Calu3 (cell line): ENCODE measurements at places on chromosomes 7 and 10. TPM values are rescaled to one million over a fixed set of nuclear protein-coding genes. Genes with fewer than 3 reads are reported as not detected.

GRCh38 chr7:34011696-34012095 is 106.4 kb downstream of the BMPER start:
- no peak for DNase-seq

DNA sequence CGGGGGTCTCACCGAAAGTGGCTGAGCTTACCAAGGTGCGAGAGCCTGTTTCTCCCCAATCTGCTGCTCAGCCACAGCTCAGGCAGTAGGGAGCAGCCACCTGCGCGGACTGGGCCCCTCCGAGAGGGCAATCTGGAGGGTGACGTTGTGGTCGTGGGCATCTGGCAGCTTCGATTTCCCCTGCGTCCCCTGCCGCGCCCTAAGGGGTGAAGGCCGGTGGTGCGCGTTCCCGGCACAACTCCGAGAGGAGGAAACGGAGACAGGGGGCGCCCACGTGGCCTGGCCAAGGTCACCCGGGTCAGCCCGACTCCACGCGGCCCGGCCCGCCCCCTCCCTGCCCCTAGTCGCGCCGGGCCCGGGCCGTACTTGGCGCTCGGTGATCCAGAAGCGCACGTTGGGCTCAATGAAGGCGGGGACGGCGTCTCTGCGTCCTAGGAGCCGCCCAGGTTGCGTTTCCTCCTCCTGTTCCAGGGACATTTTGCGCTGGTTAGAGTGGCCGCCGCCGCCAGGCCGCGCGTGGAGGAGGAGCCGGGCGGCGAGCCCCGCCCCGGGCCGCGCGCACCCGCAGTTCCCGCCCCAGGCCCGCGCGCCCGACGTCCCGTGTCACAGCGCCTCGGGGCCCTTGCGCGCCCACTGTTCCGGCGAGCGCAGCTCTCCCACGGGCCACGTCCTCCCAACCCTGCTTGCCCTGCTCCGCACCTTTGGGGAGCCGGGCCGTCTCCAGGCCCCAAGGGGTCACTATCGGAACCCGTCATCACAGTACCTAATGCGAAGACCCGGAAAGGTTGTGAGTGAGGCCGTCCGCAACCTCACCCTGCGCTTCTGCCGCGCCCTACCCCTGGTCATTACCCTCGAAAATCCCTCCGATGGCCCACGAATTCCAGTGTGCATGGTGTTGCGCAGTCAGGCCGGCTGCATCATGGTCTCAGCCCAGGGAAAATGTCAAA is at the start of gene SFXN4:
SFXN4 (minus strand) TSS at position 544 of the 947 bp plus-strand sequence; CDS start at position 477, 67 bp downstream.
- DNase-seq = peak; percentile 71

GRCh38 chr10:49254556-49255318 is 44.2 kb upstream of the C10orf71 start:
- DNase-seq = no peak

GRCh38 chr10:76581506-76582256 is 1055.9 kb downstream of the KCNMA1 start:
- DNase-seq = no peak

Gene CCDC3
- not detected in 2 replicates for total RNA-seq

Gene MMP21
- total RNA-seq = 0.24 TPM in 1 of 2 replicates, not detected in the other

Gene C10orf143
- 0.50 and 0.78 TPM in 2 replicates for total RNA-seq

DNA sequence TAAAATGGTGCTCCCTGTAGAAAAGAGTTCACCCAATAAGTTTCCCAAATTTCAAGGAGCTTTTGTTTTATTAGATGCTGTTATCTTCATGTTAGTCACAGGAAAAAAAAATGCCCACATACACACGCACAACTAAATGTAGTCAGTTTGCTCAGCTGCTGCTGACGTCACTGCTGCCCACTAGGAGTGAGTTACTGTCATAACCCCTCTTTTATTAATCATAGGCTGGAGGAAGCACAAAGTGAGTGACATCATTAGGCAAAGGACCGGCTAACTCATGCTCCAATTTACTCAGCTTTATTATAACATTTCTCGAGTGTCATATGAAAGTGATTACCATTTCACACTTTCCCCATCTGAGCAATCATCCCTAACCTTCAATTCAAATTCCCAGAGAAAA is 6.7 kb upstream of the INHBA start:
- no peak for DNase-seq

Gene ZNF365
- total RNA-seq = 4.0 and 4.3 TPM in 2 replicates

- DNase-seq = no peak
Measured at GRCh38 chr7:114812570-114812969, 109.3 kb upstream of the MDFIC start.

Gene ADCYAP1R1
- total RNA-seq = not detected in 2 replicates

- peak; percentile 14 for DNase-seq
Measured at GRCh38 chr10:125982260-125982948, 86.0 kb downstream of the FANK1 start.

DNA sequence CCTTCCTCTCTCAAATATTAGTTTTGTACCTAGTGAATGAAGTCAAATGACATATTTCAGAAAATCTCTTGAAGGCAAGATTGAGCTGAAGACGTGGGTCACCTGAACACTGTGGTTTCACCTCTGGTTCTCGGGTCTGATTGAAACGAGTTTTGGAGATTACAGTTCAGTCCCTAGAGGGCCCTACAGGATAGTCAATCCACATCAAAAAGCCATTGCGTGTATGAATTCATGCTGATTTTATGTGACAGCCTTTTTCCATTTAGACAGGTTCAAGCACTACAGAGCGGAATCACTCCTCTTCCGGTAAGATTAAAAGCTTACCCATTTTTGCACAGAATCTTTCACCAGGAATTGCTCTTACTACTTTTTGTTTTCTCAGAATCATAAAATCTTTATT is 62.2 kb downstream of the VIM start:
- DNase-seq = peak; percentile 44

Gene ASB10
- not detected in 2 replicates for total RNA-seq

DNA sequence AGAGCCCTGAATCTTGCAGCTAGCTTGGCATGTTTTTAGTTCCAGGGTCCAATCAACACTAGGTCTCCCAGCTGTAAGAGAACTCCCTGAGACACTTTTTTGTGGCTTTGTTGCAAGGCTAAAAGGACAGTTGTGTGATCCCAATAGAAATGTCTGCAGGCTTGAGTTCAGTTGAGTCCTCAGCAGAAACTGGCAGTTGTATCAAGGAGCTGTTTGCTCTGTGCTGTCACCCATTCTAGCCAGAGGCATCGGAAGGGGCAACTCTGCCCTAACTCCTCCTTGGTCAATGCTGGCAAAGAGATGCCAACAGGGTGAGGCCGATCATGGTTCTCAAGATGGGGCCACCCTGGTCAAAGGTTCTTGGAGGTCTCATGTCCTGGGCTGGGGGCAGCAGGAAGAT is 224.1 kb downstream of the BUB3 start:
- no peak for DNase-seq

- DNase-seq = no peak
Measured at GRCh38 chr7:94426980-94427875, 32.5 kb downstream of the COL1A2 start.

- DNase-seq = no peak
Measured at GRCh38 chr7:48901966-48902365, 22.4 kb upstream of the CDC14C start.

DNA sequence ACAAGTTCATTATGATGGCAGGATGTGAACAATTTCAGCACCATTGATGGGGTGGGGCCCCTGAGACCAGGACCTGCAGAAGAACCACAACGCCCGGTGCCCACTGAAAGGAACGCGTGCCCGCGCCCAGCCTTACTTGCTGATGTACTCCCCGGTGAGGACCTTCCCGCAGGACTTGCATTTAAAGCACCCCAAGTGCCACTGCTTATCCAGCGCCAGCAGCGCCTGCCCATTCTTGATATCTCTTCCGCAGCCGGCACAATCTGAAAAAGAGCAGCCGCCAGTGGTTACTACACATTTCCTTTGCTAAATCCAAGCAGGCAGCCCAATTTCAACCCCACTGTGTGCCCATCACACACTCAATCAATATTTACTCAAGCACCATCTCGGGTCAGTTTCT is 110.6 kb downstream of the ABLIM1 start:
- no peak for DNase-seq

DNA sequence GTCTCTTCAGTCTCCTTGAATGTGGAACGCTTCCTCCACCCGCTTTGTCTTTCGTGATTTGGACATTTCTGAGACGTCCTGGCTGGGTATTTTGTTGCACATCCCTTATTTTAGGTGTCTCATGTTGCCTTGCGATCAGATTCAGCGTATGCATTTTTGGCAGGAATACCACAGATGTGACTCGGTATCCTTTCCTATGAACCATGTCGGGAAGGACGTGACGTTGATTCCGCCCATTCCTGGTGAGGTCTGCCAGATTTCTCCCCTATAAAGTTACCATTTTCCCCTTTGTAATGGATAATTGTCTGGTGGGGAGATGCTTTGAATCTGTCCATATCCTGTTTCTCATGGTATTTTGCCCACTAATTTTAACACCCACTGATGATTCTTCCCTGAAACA is 49.6 kb downstream of the RBM17 start:
- no peak for DNase-seq

Gene CRPPA
- 7.5 and 9.9 TPM in 2 replicates for total RNA-seq

GRCh38 chr7:105691082-105691679 is 109.9 kb upstream of the EFCAB10 start:
- DNase-seq = no peak

DNA sequence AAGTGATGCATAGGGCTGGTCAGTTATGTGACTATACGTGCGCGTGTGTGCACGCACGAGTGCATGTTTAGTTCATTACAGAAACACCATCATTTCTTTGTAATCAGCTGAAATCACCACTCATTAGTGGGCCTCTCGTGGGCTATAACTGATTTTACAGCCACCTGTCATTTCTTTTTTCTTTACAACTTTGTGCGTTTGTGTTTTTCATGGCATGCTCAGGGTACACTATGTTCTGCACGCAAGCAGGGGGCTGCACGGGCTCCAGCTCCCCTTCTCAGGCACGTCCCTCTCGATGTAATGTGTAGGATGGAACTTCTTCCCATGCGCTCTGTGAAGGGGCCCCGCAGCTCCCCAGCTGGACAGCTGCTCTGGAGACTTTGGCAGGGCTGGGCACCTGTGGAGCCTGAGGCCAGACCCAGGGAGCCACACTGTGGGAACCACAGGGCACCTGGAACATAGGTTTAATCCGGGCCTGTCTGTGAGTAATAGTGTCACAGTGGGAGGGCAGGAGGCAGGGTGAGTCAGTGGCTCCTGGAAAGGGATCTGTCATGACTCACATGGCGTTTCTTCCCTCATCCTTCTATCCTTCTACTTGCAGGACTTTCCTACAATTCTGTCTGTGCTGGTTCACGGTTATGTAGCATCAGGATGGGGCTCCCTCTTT is 4.9 kb downstream of the GCK start:
- DNase-seq = peak; percentile 64

DNA sequence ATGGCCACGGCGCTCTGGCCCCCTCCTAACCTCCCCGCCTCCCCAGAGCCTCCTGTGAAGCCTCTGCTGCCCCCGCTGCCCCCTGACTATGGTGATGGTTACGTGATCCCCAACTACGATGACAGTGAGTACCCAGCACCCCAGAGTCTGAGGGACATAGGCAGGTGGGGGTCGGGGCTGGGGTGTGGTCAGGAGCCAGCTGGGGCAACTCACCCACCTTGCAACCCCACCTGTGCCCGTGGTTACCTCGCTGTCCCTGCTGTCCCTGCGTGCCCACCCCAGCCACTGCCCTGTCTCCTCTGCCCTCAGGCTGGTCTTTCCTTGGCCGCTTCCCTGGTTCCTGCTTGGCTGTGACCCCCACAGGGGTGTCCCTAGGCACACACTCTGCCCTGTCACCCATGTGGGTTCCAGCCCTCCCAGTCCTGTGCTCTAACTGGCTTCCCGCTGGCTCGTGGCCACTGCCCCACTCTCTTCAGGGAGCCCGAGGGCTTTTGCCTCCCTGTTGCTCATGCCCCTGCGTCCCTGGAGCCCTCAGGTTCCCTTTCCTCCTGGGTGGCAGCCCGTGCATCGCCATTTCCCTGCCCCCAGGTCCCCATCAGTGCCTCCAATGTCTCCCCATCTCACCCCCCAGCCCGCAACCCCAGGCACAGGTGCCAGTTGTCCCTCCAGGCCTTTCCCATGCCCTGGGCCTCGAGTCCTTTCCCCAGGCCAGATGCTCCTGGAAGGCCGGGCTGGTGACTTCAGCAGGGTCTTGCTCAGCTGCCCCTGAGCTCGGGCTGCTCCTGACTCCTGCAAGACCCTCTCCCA is 4.0 kb downstream of the AEBP1 start:
- no peak for DNase-seq

GRCh38 chr7:113076703-113077102 is 9.9 kb downstream of the GPR85 start:
- no peak for DNase-seq

Gene C10orf62
- total RNA-seq = 1.5 and 1.7 TPM in 2 replicates

Gene INTS15
- total RNA-seq = 34.1 and 35.0 TPM in 2 replicates

DNA sequence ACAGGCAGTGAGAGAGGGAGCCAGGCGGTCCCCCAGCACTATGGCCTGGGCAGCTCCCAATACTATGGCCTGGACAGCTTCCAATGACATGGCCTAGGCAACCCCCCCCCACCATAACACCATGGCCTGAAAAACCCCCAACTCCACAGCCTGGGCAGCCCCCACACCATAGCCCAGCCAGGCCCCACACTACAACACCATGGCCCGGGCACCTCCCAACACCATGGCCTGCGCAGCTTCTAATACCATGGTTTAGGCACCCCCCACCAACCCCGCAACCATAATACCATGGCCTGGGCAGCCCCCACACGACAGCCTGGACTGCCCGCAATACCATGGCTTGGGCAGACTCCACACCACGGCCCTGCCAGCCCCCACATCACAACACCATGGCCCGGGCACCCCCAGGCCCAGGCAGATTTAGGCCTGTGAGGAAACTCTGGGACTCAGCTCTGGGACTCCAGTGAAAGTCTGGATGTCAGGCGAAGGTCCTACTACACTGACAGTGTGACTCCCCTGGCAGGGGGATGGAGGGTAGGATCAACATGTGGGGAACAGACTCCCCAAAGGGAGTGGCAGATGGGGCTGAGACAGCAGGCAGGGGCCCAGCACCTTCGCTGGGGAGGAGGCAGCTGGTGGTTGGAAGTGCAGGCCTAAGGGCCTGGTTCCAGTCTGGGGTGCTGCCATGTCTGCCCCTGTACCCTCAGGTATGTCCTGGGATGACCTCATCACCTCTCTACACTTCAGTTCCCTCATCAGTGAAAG is 8.7 kb downstream of the CPXM2 start:
- no peak for DNase-seq

GRCh38 chr7:19526639-19527038 is 182.2 kb downstream of the POLR1F start:
- DNase-seq = no peak

GRCh38 chr10:125662584-125662983 is 20.4 kb downstream of the TEX36 start:
- peak; percentile 3 for DNase-seq

- DNase-seq = no peak
Measured at GRCh38 chr10:78865538-78865875, 203.3 kb upstream of the ZMIZ1 start.

Gene HPSE2
- total RNA-seq = not detected in 2 replicates

Gene CALHM2
- 0.45 and 0.81 TPM in 2 replicates for total RNA-seq
